ENCODE measurements at places on chromosomes 1 and 21. TPM values are rescaled to one million over a fixed set of nuclear protein-coding genes. Genes with fewer than 3 reads are reported as not detected.

Gene NBPF20
- total RNA-seq, result 0.60 TPM

Gene DR1
- total RNA-seq, result 127 TPM

Gene KCNJ9
- total RNA-seq, result not detected

Gene TMEM81
- total RNA-seq, result 2.9 TPM

Gene HMCN1
- total RNA-seq, result 0.21 TPM

Gene HSPA6
- total RNA-seq, result not detected

Gene ABCG1
- 12.3 TPM for total RNA-seq

Gene OR2T2
- total RNA-seq, result not detected

Gene BCL2L15
- 0.98 TPM for total RNA-seq

Gene GJA9
- not detected for total RNA-seq

Gene RNU1-4
- total RNA-seq, result 2,477 TPM

Gene LCE1F
- total RNA-seq, result not detected

Gene CTNNBIP1
- total RNA-seq, result 12.2 TPM

Gene SELENBP1
- total RNA-seq, result not detected
